HTR-8/SVneo (cell line): ENCODE measurements at places on chromosomes 12 and 14.
A peak's percentile ranks its signal among the peaks of the same experiment; 100 is the strongest.

DNA sequence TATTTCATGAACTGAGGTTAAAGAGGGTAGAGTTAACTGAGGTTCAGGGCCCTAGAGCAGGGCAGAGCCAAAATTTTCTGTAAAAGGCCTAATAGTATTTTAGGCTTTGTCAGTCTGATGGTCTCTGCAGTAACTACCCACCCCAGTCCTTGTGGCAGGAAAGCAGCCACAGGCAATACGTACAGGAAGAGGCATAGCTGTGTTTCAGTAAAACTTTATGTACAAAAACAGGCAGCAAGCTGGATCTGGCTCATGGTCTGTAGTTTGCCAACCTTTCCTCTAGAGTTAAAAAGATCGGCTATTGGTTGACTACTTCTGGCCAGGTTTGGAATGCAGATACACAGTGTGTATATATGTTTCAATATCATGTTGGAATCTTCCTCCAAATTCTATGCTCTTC, 17.2 kb downstream of the TM7SF3 start:
- DNase-seq = no peak

- DNase-seq = no peak
Observed at GRCh38 chr14:100147691-100148464, 11.6 kb downstream of the DEGS2 start.

- DNase-seq = peak; percentile 63
Observed at GRCh38 chr12:121748571-121749265, 36.2 kb downstream of the TMEM120B start.

GRCh38 chr12:120037851-120038250, 48.8 kb downstream of the BICDL1 start:
- no peak for DNase-seq

DNA sequence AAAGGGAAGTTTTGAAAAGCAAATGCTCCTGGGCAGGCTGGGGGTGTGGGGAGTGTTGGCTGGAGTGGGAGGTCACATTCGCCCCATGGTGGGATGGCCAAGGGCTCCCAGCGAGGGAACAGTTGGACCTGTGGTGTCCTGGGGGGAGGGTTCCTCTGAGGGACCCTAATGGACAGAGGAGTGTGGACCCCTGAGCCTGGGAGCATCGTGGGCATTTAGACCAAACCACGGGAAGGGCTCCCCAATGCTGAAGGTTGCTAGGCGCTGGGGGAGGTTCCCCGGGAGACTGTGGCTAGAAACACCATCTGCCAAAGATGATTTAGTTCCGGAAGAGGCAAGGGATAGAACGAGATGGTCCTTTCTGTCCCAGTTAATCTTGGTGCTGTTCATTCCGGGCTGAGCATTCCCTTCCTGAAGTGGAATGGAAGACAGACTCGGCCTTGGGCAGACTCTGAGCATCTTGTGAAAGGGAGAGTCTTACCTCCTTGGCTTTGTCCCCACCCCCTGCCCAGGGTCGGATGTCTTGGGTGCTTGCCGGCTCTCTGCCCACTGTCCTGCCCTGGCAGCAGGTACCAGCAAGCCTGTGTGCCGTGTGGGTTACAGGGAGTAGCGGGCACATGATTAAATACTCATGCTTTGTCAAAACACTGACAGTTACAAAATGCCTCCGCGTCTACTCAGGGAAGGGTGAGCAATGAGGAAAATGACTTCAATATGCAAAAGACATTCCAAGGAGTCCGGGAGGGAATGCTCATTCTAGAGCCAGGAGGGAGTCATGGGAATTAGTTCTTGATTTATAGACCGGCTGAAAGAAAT, 215.9 kb downstream of the CACNA1C start:
- peak; percentile 75 for DNase-seq

DNA sequence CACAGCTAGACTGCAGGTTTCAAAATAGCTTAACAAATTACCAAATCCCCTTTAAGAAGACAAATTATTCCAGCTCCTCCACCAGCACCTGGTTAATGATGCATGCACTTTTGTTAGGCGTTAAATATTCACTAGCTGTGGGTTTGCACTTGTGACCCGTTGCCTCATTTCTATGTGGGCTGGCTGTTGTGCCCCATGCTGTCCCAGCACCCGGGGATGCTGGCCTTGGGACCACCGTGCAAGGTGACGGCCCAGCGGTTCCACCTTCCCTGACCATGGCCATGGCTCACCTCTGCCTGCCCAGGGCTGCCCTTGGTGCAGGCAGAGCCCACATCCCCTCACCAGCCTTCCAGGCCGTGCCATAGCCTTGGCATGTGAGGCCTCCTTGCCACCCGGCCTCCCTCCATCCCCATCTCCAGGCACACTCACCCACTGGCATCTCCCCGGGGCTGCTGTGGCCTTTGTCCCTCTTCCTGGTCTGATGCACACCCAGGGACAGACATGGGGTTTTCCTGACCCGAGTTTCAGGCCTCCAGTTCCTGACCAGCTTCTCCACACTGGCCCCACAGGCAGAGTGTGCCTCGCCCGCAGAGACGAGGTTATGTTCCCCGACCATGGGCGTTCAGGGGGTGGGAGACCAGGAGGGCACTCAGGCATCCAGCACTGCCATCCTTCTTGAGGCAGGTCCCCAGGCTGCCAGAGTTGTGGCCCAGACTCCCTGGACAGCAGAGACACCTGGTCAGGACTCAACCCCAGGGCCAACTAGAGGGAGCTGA, 20.3 kb upstream of the C14orf180 start:
- no peak for DNase-seq

GRCh38 chr12:64665514-64665913, 55.2 kb downstream of the RASSF3 start:
- no peak for DNase-seq

- DNase-seq = no peak
Observed at GRCh38 chr14:26191671-26192070, 406.2 kb downstream of the NOVA1 start.

- no peak for DNase-seq
Observed at GRCh38 chr14:51071857-51072256, 23.0 kb downstream of the TRIM9 start.

- DNase-seq = no peak
Observed at GRCh38 chr12:112933129-112933505, 5.2 kb upstream of the OAS3 start.

- no peak for DNase-seq
Observed at GRCh38 chr12:45426294-45426693, 210.4 kb downstream of the ANO6 start.

- DNase-seq = no peak
Observed at GRCh38 chr12:116391501-116391900, 114.0 kb upstream of the MED13L start.

DNA sequence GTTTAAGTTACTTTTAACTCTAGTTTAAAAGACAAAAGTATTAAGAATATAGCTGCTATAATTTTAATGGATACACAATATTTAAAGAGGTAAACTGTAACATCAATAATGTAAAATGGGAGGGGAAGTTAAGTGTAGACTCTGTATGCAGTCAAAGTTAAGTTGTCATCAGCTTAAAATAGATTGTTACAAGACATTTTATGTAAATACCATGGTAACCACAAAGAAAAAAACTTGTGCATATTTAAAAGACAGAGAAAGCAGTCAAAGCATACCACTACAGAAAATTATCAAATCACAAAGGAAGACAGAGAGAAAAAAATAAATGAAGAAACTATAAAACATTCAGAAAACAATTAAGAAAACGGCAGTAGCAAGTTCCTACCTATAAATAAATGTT, 73.3 kb downstream of the CEP128 start:
- no peak for DNase-seq

GRCh38 chr14:42572032-42572431, 965.4 kb downstream of the LRFN5 start:
- DNase-seq = no peak

DNA sequence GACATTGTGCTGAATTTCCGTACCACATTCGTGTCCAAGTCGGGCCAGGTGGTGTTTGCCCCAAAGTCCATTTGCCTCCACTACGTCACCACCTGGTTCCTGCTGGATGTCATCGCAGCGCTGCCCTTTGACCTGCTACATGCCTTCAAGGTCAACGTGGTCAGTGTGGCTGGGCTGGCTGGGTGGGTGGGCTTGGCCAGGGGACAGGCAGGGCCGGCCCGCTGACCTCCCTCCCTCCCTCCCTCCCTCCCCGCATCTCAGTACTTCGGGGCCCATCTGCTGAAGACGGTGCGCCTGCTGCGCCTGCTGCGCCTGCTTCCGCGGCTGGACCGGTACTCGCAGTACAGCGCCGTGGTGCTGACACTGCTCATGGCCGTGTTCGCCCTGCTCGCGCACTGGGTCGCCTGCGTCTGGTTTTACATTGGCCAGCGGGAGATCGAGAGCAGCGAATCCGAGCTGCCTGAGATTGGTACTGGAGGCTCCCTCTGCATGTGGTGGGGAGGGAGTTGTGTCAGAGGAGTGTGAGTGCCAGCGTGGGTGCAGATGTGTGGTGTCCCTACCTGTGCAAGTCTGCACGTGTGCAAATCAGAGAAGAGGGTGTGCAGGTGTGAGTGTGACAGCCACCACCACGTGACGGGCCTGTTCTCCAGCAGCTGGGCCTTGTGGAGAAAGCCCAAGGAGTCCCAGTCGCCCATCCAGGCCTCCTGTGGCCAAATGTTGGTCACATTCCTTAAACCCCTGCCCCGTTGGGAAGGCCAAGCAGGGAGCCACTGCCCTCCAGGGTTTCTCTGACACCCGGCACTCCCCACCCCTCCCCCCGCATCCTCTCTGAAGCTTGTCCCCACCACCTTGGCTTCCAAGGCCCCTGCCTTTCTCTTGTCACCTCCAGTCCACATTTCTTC, 5.3 kb downstream of the KCNH3 start:
- no peak for DNase-seq

GRCh38 chr12:38162708-38163441, 153.7 kb upstream of the ALG10B start:
- DNase-seq = no peak

DNA sequence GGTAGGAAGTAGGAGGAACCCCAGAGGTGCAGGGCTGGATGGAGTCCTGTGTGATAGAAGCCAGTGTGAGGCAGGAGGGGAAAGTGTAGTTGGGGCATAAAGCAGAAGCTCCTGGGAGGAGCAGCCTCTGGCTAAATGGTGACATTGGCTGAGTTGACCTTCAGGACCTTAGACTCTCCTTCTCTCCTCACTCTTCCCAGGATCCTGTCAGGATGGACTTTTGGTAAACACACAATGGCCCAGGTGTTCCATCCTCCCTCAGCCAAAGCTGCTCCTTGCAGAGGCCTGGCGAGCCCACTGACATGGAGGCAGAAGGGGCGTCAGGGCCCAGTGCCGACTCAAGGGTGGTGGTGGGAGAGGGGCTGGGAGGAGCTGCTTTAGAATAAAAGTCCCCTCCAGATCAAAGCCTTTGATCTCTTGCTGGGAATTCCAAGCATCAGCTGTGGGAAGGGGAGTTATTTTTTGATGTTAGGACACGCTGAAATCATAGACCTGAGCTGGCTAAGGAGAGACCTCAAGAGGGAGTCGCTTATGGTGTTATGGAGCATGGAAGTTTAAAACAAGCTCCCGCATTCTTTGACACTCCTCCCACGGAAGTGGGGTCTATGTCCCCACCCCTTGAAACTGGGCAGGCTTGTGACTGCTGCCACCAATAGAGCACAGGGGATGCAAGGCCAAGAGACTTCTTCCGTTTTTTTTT, 44.1 kb downstream of the SMIM41 start:
- DNase-seq = no peak

GRCh38 chr14:76313852-76314251, 62.1 kb upstream of the ESRRB start:
- no peak for DNase-seq

GRCh38 chr14:92321701-92322100, 1.3 kb upstream of the SLC24A4 start:
- no peak for DNase-seq
